ENCODE measurements at places on chromosomes 1 and 21. TPM values are rescaled to one million over a fixed set of nuclear protein-coding genes. Genes with fewer than 3 reads are reported as not detected.

Gene CLCA1
- not detected for total RNA-seq

- no peaks in the 10 kb centered on the region for H3K27me3 ChIP-seq
- no peak overlapping the region for H3K4me3 ChIP-seq
- peaks cover 53% of the 10 kb centered on the region for H3K4me1 ChIP-seq
- no peaks in the 10 kb centered on the region for H3K36me3 ChIP-seq
- DNase-seq = no peak
- H3K27ac ChIP-seq = peak overlapping the region; percentile 83
Observed at GRCh38 chr1:208159555-208160258, 84.5 kb downstream of the PLXNA2 start.

DNA sequence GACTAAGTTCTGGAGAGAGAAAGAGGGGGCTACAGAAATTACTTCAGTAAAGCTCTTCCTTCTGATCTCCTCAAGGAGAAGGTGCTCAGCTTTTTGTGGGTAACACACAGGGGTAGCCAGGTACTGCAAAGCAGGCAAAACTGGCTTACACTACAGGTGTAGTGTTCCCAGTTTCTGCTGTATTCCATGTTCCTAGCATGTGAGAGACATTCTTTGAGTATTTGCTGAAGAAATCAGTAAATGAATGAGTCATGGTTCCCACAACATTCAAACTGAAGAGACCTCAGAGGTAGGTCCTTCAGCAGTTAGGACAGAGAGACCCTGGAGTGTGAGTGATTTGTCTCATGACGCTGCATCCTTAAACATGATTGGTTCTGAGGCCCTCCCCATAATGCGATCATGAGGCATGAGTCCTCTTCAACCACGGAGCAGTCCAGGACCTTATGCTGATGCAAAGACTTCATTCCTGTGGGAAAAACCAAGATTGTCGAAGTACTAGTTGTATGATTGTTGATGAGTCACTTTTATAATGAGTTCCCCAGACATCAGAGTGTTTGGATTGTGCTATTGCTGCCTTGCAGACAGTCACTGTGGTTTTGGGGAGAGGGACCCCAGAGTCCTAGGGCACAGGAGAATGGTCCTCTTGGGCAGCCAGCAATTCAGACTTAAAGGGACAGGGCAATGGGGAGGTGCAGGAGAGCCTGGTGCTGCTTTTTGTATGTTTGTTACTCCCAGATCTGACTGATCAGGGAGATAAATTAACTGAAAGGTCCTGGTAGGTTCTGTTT is 2.7 kb upstream of the OR10J4 start:
- DNase-seq = no peak
- no peaks in the 10 kb centered on the region for H3K36me3 ChIP-seq
- H3K4me3 ChIP-seq = no peak overlapping the region
- no peak overlapping the region for H3K27ac ChIP-seq
- H3K4me1 ChIP-seq = no peaks in the 10 kb centered on the region
- no peaks in the 10 kb centered on the region for H3K27me3 ChIP-seq

- peaks cover 33% of the 10 kb centered on the region for H3K36me3 ChIP-seq
- no peak for DNase-seq
- H3K4me1 ChIP-seq = peaks cover 3% of the 10 kb centered on the region
- peaks cover 11% of the 10 kb centered on the region for H3K27me3 ChIP-seq
Observed at GRCh38 chr1:110062612-110063011, 7.9 kb downstream of the ALX3 start.

- DNase-seq = no peak
- H3K36me3 ChIP-seq = no peaks in the 10 kb centered on the region
- no peak overlapping the region for H3K4me3 ChIP-seq
- H3K27me3 ChIP-seq = peaks cover 32% of the 10 kb centered on the region
- H3K27ac ChIP-seq = no peak overlapping the region
Observed at GRCh38 chr1:110677526-110677925, 2.8 kb upstream of the KCNA3 start.

DNA sequence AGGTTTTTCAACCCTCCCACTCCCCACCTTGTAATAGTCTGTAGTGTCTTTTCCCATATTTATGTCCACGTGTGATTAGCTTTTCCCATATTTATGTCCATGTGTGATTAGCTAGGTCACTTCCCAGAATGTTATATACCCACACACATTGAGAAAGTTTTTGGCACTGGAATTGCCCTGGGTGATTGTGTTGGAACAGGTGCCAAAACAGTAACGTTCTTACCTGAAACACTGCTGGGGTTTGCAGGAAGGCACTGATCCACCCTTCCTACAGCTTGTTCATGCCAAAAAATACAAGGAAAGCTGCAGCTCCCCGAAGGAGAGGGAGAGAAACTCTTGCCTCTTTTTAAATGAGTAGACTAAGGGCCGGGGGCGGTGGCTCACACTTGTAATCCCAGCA is 68.0 kb upstream of the CXADR start:
- H3K4me3 ChIP-seq = no peak overlapping the region
- DNase-seq = no peak
- H3K27ac ChIP-seq = no peak overlapping the region
- no peaks in the 10 kb centered on the region for H3K36me3 ChIP-seq
- H3K4me1 ChIP-seq = no peaks in the 10 kb centered on the region

GRCh38 chr1:24301785-24302175 is 17.4 kb upstream of the GRHL3 start:
- no peak overlapping the region for H3K4me3 ChIP-seq
- H3K36me3 ChIP-seq = no peaks in the 10 kb centered on the region
- peaks cover 32% of the 10 kb centered on the region for H3K27me3 ChIP-seq
- H3K4me1 ChIP-seq = no peaks in the 10 kb centered on the region
- no peak overlapping the region for H3K27ac ChIP-seq

DNA sequence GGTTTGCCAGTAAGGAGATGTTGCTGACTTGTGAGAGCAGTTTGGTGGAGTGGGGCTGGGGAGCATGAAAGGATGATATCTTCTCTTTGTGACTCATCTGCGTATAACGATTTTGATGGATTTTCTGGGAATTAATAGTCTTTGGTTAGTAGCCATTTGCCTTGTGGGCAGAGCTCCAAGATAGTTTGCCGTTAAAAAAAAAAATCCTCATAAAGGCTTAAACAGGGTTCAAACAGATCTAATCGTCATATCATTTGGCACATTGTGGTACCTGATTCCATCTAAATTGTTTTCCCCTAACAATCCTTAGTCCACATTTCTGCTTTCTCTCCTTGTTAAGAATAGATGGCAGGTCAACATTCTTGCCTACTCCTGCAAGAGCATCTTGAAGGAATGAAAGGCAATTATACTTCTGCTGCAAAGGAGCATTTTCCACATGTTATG is 168.0 kb downstream of the PPP1R12B start:
- DNase-seq = no peak
- peaks cover 54% of the 10 kb centered on the region for H3K4me1 ChIP-seq
- H3K4me3 ChIP-seq = no peak overlapping the region
- H3K36me3 ChIP-seq = no peaks in the 10 kb centered on the region
- H3K27me3 ChIP-seq = no peaks in the 10 kb centered on the region

Gene FCRLA
- 0.33 TPM for total RNA-seq

Data from esophagus muscularis mucosa (tissue), 4 donors.